NCI-H526 (cell line): ENCODE measurements at places on chromosomes 7 and 10.

- DNase-seq = no peak
Observed at GRCh38 chr10:75468612-75469005, 37.2 kb downstream of the LRMDA start.

GRCh38 chr10:103231047-103231551, 14.6 kb upstream of the RPEL1 start:
- no peak for DNase-seq

DNA sequence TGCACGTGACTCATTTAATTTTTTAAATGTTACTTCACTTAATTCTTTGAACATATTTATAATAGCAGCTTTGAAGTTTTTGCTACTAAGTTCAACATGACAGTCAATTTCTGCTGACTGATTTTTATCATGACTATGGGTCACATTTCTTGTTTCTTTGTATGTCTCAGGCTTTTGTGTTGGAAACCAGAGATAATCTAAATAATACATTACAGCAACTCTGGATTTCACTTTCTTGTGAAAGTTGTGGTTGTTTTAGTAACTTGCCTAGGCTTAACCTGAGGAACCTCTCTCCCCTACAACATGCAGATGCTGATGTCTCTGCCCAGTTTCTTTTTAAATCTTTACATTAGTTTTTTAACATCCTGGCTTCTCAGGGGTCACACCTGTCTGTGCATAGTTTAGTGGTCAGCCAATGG, 180.8 kb downstream of the CCDC71L start:
- DNase-seq = no peak

- no peak for DNase-seq
Observed at GRCh38 chr10:27746397-27747095, 927 bp upstream of the MKX start.

DNA sequence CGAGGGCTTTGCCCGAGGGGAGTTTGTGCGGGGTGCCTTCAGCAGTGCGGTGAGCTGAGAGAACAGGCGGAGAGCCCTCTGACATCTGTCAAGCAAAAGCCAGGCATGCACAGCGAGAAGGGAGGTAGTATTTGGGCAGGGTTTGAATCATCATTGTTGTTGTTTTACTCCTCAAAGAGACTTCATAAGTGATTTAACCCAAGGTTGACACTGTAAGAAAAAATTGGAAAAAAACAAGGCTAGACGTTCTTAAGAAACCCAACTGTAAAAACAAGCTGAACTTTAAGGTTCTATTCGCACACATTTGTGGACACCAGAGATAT, 1.3 kb downstream of the ADAM22 start:
- peak; percentile 43 for DNase-seq

DNA sequence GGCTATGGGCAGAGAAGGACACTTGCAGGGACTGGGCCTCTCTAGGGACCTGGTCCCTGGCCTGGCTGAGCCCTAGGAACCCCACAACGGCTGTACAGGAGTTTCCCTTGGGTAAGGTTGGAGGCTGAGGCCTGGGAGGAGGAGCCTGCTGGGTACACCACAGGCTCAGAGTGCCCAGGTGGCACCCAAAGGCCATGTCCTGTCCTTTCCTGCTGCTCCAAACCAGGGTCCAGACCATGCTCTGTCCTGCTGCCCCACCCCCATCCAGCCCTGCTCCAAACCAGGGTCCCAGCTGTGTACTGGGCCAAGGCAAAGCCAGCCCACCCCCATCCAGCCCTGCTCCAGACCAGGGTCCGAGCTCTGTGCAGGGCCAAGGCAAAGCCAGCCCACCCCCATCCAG, 35.3 kb upstream of the ZNF488 start:
- DNase-seq = no peak

DNA sequence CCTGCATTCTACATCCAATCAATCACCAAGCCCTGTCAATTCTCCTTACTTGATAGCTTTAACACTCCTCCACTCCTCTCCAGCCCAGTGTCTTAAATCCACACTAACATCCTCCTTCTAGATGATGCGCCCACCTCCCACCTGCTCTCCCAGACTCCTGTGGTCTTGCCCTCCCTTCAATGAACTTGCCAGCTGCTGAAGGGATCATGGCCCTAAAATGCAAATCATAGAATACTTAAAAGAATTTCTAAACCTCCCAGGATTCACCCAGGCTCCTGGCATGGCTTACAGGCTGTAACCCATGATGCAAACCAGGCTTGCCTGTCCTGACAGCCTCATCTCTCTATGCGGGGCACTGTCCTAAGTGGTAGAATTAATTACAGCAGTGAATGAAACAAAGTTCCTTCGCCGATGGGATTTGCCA, 43.6 kb downstream of the SYPL1 start:
- peak; percentile 45 for DNase-seq

DNA sequence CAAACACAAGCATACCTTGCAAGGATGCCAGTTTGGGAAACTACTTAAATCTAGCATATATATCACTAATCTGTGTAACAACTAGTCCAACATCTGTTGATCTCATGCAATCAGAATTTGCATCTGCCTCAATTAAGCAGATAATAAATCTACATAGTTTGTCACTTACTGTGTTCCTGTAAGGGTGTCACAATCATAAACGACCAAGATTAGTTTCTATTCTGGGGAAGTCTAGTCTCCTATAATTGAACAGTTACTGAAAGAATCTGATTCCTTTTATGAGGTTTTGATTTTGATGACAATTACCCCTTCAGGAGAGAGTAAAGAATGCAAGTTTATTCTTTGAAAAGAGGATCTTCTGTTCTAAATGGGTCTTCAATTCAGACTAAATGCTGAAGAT, 85.5 kb upstream of the LRRN3 start:
- DNase-seq = no peak
